ENCODE measurements at places on chromosomes 13 and 19. TPM values are rescaled to one million over a fixed set of nuclear protein-coding genes. Genes with fewer than 3 reads are reported as not detected.

KCNJ14 gene
- 0.49 TPM for polyA plus RNA-seq

ATP1A3 gene
- 0.30 TPM for polyA plus RNA-seq

NPAS1 gene
- 0.46 TPM for polyA plus RNA-seq

TRPC4 gene
- polyA plus RNA-seq, result 0.38 TPM

PRR36 gene
- 2.8 TPM for polyA plus RNA-seq

SLC25A41 gene
- polyA plus RNA-seq, result 0.91 TPM

All from pancreas (tissue), 10 donors.